Right renal pelvis (tissue), 4 donors: ENCODE measurements at places on chromosomes 7 and 10. TPM values are rescaled to one million over a fixed set of nuclear protein-coding genes. Genes with fewer than 3 reads are reported as not detected.

DNA sequence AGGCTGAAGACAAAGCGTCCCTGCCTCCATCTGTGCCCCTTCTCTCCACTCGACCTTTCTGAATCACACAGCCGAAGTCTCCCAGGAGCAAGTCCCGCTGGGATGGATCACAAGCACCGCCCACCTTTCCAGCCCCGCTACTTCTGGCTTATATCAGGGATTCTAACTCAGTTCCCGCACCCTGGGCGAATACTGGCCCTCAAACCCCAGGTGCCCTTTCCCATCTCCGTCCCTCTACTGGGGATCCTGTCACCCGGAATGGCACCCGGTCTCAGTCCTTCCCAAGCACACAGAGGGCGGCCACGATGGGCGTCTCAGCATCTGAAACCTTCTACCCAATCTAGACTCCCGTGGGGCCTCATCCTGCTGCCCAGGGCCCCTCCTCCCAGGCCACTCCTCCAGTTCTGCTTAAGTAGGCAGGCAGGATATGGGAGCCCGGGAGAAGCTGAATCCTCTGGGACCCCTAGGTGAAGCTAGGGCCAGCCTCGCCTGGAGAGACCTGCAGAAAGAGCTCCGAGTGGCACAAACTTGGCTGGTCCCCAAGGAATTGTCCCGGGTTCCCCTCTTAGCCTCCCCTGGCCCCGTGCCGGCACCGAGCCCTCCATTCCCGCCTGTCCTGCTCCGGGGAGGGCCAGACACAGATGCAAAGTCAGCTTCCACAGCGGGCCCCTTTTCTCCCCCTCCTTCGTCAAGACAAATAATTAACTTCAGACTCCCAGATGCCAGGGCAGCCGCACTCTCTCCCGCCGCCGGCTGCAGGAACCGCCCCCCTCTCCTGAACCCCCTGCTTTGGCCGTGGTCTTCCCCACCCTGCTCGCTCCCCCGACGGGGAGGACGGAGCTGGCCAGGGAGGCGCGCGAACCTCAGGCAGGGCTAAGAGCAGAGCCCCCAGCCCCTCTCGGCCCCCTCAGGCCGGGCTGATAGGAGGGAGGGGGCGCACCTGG, 612 bp downstream of the KCP start:
- DNase-seq: no peak

DNA sequence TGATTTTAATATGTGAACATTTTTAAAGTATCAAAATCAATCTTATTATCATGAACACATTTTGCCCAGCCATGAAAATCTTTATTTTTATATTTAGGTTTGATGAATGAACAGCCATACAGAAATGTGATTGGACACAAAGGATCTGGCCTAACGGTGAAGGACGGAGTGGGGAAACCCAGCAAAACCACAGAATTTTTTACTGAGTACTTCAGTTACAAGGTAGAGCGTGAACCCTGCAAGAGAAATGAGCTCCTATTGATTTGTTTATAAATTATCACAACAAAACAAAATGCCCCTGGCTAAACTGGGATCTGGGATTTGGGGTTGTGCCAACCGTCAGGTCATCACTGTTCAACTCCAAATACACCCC, 118.8 kb downstream of the JAZF1 start:
- DNase-seq: no peak

- no peak for DNase-seq
Observed at GRCh38 chr7:86976958-86977357, 82.5 kb downstream of the ELAPOR2 start.

GRCh38 chr7:32263611-32264010, 193.4 kb upstream of the PDE1C start:
- DNase-seq: no peak

GRCh38 chr10:114576132-114576487, 82.0 kb downstream of the ABLIM1 start:
- DNase-seq: no peak

DNA sequence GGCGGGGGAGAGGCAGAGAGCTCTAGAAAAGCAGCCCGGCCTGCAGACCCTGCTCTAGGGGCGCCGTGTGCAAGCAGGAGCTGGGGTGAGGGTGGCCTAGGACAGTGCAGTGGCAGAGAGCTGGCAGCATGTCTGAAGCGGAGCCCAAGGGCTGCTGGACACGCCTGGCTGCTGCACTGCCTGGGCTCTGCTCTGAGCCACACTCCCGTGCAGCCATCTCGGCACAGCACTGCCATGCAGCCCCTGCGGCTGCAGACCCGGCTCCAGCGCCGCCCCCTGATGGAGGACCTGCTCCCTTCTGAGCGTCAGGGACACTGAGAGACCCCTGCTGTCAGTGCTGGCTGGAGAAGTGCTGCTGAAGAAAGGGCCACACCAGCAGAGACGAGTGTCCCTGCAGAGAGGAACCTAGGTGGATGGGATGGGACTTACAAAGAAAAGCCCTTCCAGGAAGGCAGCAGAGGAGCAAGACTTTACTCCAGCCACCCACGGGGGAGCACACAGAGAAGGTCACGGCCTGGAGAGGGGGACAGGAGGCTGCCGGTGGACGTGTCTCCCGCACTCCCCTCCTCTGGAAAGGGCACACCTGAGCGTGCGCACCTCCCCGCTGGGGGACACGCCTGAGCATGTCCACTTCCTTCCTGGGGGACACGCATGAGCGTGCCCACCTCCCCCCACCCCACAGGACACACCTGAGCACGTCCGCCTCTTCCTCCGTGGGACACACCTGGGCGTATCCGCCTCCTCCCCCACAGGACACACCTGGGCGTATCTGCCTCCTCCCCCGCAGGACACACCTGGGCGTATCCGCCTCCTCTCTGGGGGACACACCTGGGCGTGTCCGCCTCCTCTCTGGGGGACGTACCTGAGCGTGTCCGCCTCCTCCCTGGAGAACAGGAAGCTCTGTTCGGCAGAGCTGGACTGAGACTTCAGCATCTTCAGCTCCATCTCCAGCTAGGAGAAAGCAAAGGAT, 252.9 kb downstream of the MAD1L1 start:
- no peak for DNase-seq

GRCh38 chr10:133060466-133060865, 27.3 kb upstream of the ADGRA1 start:
- DNase-seq: no peak

DNA sequence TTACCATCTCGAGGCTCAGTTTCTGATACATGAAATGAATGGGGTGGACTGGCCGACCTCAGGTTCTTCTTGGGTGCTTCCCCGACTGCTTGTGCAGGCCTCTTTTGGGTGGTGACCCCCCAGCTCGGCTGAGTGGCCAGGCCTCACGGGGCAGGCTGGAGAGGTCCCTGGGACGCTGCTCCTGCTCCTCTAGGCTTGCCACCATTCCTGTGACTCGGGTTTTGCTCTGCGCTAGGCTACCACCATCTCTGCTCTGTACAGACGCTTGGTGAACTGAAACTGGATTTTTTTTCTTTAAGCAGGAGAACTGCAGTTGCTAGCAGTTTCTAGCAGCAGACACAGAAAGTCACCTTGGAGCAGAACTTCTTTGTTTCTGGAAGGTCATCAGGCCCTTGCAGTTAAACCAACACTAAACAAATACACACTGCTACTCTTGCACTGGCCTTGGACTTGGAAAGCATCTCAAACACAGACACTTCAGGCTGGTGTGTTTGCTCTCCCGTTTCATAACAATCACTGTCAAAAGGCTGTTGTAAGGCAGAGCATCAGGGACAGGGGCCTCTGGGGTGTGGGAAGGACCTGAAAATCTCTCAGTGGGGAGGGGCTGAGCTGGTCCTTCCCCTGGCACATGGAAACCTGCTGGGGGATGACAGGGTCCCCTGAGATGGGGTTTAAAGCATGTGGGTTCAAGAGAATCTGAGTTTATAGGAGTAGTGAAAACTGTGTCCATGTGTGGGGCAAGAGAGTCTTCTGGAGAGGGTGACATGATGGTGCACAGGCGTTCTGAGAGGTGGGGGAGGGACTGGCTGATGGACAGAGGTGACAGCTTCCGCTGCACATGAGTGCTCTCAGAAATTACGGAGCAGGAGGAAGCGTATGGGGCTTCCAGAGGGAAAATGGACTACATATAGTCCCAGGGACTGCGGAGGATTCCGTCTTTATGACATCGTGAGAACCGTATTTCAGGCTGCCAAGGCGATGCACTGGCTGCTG, 35.0 kb upstream of the GIMAP8 start:
- DNase-seq: no peak

DNA sequence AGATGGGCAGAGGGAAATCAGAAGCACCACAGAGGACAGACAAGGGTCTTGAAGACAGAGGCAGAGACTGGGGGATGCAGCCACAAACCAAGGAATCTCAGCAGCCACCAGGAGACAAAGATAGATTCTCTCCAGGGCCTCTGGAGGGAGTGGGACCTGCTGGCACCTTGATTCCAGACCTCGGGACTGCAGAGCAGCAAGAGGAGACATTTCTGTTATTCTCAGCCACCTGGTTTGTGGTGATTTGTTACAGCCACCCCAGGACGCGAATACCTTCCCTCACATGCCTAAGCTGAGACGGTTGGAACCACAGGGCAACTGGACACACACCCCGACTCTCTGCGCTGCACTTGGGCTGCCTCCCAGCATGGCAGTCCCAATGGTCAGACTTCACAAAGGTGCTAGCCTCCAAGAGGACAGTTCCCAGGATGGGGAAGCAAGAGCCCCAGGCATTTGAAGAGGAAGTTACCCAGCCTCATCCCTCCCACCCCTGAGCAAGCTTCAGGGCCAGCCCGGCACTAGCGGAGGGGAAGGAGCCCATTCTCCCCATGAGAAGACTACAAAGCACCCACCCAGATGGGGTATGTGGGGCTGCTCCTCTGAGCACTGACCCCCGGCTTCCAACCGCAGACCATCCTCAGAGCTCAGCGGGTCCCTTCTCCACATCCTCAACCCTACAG, 104.6 kb upstream of the INSIG1 start:
- DNase-seq: no peak

GRCh38 chr10:60977161-60978122, 33.5 kb upstream of the RHOBTB1 start:
- DNase-seq: no peak

The BMPER gene
- 22.8 TPM for polyA plus RNA-seq

The FAM200A gene
- polyA plus RNA-seq: 17.4 TPM

The FIGNL1 gene
- 25.0 TPM for polyA plus RNA-seq

The ANKMY2 gene
- 36.9 TPM for polyA plus RNA-seq

The TUBB8 gene
- polyA plus RNA-seq: 0.71 TPM

The ACTL6B gene
- 0.16 TPM for polyA plus RNA-seq

The TWIST1 gene
- 7.0 TPM for polyA plus RNA-seq
